ENCODE measurements at places on chromosomes 1 and 21. TPM values are rescaled to one million over a fixed set of nuclear protein-coding genes. Genes with fewer than 3 reads are reported as not detected.
A peak's percentile ranks its signal among the peaks of the same experiment; 100 is the strongest.

PSMB4 gene
- total RNA-seq, result 414 TPM

ALX3 gene
- total RNA-seq, result not detected

FCAMR gene
- total RNA-seq, result not detected

S100A9 gene
- total RNA-seq, result 0.31 TPM

DNA sequence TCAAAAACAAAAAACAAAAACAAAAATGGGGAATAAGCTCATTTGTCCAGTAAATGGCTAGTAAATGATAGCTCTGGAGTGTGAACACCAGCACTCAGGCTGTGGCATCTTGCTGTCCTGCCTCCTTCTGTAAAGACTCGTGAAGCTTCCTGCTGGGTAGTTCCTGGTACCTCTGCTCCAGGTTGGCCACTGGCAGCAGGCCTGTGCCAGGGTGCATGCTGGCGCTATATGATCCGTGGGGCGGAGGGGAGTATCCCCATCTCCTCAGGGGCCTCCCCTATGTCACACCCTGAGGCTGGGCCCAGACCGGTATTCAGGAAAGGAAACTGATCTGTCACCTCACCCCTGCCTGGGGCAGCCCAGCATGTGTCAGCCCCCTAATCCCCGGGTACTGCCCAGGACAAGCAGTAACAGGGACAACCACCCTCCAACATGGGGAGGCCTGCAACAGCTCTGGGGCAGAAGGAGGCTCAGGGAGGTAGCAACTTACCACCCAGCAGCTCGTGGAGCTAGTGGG is 14.1 kb downstream of the ALPL start:
- DNase-seq, result no peak

DNA sequence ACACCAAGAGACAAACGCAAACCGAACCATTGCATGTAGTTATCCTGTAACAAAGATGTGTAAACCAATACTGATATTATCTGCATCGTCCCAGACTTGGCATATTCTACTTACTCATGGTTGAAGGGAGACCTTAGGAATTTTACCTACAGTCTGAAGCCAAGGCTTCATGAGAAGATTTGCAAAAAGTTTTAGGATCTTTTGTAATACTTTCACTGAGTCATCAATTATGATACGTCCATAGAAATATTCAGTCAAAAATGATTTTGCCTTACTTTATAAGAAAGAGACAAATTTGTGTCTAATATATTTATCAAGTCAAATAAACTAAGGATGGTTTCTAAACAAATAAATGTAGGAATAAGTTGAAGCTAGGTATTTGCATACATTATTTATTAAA is 1176.1 kb upstream of the ADGRL2 start:
- DNase-seq, result no peak

DNA sequence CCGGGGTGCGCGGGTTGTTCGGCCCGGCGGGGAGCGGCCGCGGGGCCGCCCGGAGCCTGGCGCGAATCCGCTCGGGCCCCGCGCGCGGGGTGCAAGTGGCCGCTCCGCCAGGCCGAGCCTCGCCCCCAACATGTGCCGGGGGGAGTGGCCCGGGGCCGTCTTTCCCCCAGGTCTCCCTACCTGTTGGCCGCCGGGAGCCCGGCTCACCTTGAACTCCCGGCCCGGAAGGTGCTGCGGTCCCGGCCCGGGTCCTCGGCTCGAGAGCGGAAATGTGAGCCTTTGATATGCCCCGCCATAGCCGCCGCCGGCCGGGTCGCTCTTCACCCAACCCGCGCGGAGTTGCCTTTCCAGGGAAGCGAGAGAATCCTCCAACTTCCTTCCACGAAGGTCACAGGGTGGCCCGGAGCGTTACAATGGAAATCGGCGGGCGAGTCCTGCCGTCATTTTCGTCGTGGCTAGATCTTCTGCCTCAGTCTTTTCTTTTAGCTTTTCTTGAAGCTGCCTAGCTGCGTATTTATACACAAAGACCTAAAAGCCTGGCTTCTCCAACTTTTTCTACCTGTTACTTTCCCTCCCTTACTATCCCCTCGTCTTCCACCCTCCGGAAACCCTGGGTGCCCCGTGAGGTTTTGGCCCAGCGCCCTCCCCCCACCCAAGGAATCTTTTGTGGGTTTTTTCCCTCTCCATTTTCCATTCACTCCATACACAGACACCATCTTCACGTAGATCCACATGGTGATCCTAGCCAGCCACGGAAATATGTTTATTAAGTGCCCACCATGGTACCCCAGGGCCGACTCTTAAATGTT is 867 bp downstream of the PTGFRN start:
- DNase-seq, result peak; percentile 25

- no peak for DNase-seq
Observed at GRCh38 chr1:61561666-61562065, 163.3 kb downstream of the TM2D1 start.

GRCh38 chr1:186404454-186405051 is 28.9 kb downstream of the ODR4 start:
- DNase-seq, result peak; percentile 27

- DNase-seq, result peak; percentile 10
Observed at GRCh38 chr1:244236101-244236500, 185.0 kb downstream of the ZBTB18 start.

GRCh38 chr21:41953831-41954653 is at the start of gene C2CD2:
C2CD2 (minus strand) TSS chr21:41954018; CDS start chr21:41953648, 370 bp downstream.
- peak; percentile 55 for DNase-seq
